Activated CD4-positive, alpha-beta T cell treated with anti-CD3 and anti-CD28 coated beads for 36 hours (primary cell): ENCODE measurements at places on chromosomes 3 and 15.

DNA sequence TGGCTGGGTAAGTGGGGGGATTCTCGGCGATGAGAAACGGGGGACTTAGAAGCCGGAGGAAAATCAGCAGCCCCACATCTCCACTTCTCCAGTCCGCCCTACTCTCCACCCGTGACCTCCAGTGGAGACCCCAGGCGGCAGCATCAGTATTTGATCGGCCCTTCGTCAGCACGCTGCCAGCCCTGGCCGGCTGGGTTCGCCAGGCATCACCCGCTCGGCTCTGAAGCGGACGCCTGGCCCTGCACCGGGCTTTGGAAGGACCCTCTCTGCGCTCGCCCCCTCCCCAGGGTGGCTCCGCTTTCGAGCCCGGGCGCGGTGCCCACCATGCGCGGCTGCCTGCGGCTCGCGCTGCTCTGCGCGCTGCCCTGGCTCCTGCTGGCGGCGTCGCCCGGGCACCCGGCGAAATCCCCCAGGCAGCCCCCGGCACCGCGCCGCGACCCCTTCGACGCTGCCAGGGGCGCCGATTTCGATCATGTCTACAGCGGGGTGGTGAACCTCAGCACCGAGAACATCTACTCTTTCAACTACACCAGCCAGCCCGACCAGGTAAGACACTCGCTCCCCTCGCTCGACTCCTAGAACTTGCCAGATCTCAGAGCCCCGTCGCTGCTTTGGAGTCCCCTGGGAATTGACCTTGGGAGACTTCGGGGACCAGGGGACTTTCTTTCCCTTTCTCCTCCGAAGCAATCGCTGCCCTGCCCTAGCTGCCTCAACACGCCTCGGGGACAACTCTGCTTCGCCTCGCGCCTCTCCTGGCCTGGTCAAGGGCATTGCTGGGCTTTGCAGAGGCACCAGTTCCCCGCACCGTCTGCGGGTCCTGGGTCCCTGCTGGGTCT lies 561 bp downstream of the SIDT1 start:
- peak overlapping the region; percentile 89 for H3K4me3 ChIP-seq
- H3K27me3 ChIP-seq = no peaks in the 10 kb centered on the region
- H3K4me1 ChIP-seq = peaks cover 55% of the 10 kb centered on the region
- H3K27ac ChIP-seq = peak overlapping the region; percentile 96
- H3K36me3 ChIP-seq = peaks cover 16% of the 10 kb centered on the region

DNA sequence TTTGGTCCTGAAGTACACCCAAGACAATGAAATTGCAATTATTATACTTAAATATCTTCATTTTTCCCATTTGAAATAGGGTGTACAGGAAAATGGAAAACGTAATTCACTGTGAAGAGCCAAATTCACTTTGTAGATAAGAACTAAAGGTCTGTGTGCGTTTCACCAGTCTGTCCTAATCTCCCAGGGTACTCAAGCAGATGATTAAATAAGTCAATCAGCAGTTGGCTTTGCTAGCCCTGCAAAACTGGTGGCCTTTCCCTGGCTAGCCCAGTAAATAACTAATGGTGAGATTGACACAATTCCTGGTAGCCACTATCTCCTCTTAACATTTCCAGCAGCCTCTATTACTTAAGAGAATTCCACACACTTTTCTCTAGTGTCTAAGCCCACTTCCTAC lies 389.3 kb downstream of the TBL1XR1 start:
- no peak overlapping the region for H3K4me3 ChIP-seq
- H3K27me3 ChIP-seq = no peaks in the 10 kb centered on the region
- H3K4me1 ChIP-seq = no peaks in the 10 kb centered on the region
- no peak overlapping the region for H3K27ac ChIP-seq
- no peak for DNase-seq

- peak overlapping the region; percentile 56 for H3K27ac ChIP-seq
- H3K4me1 ChIP-seq = peaks cover 67% of the 10 kb centered on the region
- DNase-seq = peak; percentile 95
- H3K27me3 ChIP-seq = peaks cover 10% of the 10 kb centered on the region
- peaks cover 7% of the 10 kb centered on the region for H3K36me3 ChIP-seq
Observed at GRCh38 chr3:15269091-15269989, 63.0 kb downstream of the SH3BP5 start.

GRCh38 chr3:2303566-2303965 lies 204.9 kb downstream of the CNTN4 start:
- no peak overlapping the region for H3K27ac ChIP-seq
- no peak overlapping the region for H3K4me3 ChIP-seq
- no peaks in the 10 kb centered on the region for H3K4me1 ChIP-seq
- no peaks in the 10 kb centered on the region for H3K36me3 ChIP-seq

DNA sequence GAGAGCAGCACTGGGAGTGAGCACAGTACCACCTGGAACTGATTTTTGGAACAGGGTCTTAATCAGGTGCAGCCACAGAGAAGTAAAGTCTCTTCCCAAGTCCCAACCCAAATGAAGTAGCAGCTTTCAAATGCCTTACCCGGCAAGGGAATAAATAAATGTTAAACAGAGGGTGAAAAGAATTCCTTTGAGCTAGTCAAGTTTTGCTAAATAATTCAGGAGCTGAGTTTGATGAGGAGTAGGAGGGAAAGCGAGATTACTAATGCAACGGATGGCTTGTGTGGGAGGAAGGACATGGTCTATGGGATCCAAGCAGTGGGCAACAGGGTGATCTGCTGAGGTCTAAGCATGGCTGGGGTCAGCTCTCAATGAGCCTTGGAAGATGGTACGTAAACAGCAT lies 204.5 kb upstream of the ST8SIA2 start:
- H3K36me3 ChIP-seq = no peaks in the 10 kb centered on the region
- no peak overlapping the region for H3K27ac ChIP-seq

DNA sequence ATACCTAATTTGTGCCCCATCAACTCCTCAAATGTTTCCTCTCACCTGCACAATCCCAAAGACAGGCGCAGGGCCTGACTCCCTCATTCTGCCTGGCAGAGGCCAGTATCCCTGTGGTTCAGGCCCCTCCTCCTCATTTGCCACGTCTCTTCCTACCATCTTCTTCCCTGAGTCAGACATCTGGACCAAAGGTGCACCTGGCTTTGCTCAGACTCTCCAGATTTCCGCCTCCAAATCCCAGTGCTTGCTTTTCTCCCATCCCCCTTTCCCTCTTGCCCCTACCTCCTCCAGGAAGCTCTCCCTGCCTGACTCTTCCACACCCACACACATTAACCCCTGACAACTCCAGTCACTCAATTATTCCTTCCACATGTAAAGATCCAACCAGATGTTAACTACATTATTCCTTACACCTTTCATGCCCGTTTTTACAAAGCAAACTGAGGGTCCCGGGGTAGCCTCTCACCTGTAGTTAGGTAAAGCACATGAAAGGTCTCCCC lies 19.6 kb downstream of the SEMA7A start:
- peaks cover 48% of the 10 kb centered on the region for H3K36me3 ChIP-seq
- no peaks in the 10 kb centered on the region for H3K27me3 ChIP-seq
- no peak for DNase-seq

DNA sequence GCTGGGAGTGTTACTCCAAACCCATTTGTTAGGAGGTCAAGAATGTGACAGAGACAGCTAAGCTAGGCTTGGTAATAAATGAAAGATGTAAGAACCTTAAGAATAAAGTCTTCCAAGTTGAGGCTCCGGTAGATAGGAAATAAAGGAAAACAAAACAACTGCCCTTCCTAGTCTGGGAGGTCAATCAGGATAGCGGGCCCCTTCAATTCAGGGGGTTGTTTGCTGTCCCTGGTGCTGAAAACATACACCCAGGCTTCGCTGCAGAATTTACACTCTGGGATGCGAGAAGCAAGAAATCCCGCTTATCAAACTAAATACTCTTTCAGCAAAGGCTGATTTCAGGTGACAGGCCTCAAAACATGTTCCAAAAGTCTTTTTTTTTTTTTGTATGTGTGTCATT lies 393.4 kb downstream of the NTRK3 start:
- DNase-seq = no peak
- no peaks in the 10 kb centered on the region for H3K27me3 ChIP-seq
- no peak overlapping the region for H3K27ac ChIP-seq

DNA sequence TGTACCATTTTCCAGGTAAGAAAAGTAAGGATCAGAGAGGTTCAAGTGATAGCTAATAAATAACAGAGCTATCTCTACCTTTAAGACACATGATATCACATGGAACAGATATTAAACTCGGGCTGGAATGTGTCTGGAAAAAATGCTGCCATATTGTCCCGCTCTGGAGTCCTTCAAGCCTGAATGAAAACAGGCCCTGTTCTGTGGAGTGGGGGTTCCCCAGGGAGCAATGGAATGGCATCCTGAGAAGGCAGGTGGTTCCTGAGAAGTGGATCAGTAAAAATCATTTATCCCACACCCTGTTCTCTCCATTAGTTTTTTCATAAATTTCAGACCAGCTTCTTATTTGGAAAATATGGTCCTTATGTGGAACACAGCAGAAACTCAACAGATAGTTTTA lies 57.3 kb upstream of the PRTG start:
- H3K36me3 ChIP-seq = no peaks in the 10 kb centered on the region
- H3K4me3 ChIP-seq = no peak overlapping the region
- no peak overlapping the region for H3K27ac ChIP-seq
- H3K27me3 ChIP-seq = peaks cover 11% of the 10 kb centered on the region
